Choroid plexus epithelial cell (primary cell): ENCODE measurements at places on chromosomes 4 and X.

GRCh38 chr4:6900956-6901355 lies 8.7 kb upstream of the TBC1D14 start:
- DNase-seq, result no peak

DNA sequence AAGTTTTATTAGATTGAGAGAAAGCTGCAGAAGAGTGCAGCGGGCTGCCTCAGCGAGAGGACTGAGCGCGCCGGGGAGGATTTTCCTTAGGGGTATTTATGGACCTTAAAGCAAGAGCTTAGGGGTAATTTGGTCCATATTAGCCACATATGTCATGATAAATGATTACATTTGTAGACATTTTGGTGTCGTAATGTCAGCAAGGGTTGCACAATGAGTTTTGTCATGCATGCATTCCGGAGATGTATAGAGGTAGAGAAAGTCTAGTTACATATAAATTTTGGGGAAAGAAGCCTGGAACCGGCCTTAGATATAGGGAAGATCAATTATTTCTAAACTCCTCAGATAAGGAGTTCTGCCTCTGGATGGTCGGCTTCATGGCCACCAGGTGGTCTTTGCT lies 10.0 kb downstream of the MGST2 start:
- no peak for DNase-seq

DNA sequence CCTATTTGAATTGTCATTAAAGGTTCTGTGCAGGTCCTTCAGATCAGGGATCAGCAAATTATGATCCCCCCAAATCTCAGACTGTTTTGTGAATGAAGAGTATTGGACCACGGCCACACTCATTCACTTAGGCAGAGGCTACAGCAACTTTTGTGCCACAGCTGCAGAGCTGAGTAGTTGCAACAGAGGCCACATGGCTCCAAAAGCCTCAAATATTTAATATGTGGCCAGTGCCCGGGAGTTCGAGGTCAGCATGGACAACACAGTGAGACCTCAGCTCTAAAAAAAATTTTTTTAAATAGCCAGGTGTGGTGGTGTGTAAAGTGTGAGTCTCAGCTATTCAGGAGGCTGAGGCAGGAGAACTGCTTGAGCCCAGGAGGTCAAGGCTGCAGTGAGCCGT lies 100.7 kb downstream of the NSUN7 start:
- DNase-seq, result peak; percentile 22

DNA sequence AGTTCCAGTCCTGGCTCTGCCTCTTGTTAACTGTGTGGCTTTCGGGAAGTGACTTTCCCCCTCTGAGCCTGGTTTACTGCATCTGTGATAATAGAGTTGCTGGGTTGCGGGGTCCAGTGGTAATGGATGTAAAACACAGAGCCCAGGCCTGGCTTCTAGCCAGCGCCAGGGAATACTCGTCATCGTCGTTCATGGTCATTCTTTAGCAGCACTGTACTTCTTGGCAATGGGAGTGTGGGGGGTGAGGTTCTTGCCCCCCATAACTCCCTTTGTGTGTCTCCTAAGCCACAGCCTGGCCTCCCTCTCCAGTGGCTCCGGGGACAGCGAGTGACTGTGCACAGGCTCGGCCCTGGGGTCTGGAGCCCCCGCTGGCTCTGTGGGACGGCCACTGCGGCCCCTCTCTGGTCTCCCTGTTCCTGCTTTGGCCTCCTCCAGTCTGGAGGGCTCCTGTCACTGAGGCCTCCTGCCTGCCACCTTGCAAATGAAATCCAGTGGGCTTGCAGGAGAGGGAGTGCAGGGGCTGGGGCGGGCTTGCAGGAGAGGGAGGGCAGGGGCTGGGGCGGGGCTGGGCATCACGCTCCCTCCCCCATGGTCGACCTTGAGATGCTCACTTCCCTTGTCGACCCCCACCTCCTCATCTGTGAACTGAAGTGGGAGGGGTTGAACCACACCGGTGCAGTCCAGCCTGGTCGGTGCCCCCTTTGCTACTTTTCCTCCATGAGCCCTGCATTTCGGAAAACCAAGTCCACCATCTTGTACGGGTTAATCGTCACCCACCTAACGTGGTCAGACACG lies 13.2 kb downstream of the PSAPL1 start:
- DNase-seq, result no peak

DNA sequence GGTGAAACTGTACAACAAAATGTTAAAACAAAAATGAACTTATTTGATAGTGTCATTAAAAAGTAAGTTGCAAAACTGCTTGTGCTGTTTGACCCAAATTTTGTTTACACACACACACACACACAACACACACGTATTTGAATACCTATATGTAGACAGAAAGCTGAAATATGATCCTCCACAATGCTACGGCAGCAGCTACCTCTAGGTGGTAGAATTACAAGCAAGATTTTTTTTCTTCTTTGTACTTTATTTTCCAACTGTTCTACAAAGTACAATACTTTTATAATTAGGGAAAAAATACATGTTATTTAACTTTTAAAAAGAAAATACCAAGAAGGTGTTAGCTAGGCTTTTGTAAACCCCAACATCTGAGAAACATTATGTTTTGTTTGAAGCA lies 1.2 kb downstream of the CYTL1 start:
- peak; percentile 48 for DNase-seq

DNA sequence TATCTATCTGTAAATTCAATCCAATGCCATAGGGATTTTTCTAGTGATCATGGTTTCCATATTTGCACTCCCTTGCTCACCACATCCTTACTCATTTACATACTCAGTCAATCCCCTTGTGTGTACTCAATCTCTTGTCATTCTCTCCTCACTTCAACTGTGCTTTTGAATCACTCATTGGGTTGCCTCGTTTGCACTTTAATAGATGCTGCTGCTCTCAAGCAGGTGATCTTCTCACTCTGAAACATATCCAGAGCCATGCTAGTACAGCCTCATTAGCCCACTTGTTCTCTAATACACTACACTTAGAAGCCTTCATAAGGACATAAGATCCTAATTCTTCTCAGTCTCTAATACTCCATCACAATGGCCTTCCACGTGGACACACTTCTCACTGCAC lies 507.9 kb downstream of the TECRL start:
- DNase-seq, result no peak

DNA sequence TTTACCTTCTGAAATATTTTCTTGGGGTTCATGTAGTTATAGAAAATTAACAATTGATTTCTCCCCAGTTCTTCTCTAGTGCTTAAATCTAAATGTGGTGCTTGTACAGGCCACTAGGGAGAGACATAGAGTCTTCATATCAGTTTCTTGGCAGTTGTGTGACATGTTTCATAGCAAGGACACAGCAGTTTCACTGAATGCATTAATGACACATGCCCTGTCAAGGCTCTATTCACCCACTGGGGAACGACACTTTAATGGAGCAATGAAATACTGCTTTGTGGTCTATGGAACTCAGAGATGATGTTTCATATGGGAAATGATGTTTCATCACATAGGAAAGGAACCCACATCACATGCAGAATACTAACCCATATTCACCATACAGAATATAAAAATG lies 2.8 kb downstream of the VEGFC start:
- peak; percentile 75 for DNase-seq
